ENCODE measurements at places on chromosomes 1 and 21.

DNA sequence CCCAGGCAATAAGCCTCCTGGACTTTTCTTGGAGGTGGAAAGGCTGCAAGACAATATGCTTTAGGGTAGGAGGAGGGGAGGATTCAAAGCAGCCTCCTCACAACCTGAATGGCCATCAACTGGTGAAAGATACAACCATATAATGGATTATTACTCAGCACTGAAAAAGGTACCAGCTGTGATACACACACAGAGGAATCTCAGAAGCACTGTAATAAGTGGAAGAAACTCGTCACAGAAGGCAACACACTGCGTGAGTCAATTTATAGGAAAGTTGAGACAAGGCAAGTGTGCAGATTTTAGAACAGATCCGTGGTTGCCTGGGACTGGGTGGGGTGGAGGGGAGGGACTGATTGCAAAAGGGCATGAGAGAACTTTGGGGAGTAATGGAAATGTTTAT is 64.9 kb upstream of the ZBTB40 start:
- H3K27me3 ChIP-seq: no peaks in the 10 kb centered on the region
- no peak for DNase-seq
- H3K4me1 ChIP-seq: no peaks in the 10 kb centered on the region

- no peak for DNase-seq
- no peaks in the 10 kb centered on the region for H3K36me3 ChIP-seq
- no peaks in the 10 kb centered on the region for H3K27me3 ChIP-seq
- no peak overlapping the region for H3K4me3 ChIP-seq
Observed at GRCh38 chr1:167314671-167315070, 94.0 kb downstream of the POU2F1 start.

DNA sequence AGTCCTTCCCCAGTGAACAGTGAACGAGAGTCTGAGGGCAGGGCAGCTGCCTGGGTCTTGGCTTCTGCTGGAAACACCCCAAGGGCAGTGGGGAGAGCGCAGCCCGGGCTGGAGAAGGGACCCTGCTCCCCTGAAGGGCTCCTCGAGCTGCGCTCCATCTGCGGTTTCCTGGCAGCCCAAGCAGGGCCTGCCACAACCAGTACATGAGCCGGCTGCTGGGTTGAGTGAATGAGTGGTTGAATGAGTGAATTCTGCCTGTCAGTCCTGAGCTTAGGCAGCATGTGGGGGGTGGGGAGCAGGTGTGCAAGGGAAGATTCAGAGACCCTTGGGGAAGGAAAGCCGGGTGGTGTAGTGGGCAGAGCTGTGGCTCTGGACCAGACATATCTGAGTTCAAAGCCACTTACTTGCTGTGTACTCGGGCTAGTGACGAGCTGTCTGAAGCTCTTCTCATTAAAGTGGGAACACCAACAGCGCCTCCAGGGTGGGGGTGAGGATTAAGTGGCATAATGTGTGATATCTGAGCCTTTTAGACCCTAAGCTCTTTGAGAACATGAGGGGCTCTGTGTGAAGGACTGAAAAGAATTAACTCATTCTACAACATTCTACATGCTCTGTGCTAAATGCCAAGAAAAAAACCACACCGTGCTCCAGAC is 3.7 kb downstream of the OPRD1 start:
- H3K36me3 ChIP-seq: no peaks in the 10 kb centered on the region
- H3K4me3 ChIP-seq: no peak overlapping the region
- no peak overlapping the region for H3K27ac ChIP-seq
- H3K27me3 ChIP-seq: no peaks in the 10 kb centered on the region

- H3K36me3 ChIP-seq: no peaks in the 10 kb centered on the region
- no peaks in the 10 kb centered on the region for H3K4me1 ChIP-seq
- no peak for DNase-seq
Observed at GRCh38 chr1:57086154-57086553, 120.3 kb upstream of the C8B start.

GRCh38 chr1:11337580-11338073 is 64.6 kb downstream of the UBIAD1 start:
- peak; percentile 75 for DNase-seq
- H3K4me1 ChIP-seq: peaks cover 13% of the 10 kb centered on the region
- no peak overlapping the region for H3K4me3 ChIP-seq
- H3K27me3 ChIP-seq: no peaks in the 10 kb centered on the region

GRCh38 chr1:42940851-42941639 is 17.6 kb downstream of the SLC2A1 start:
- no peak overlapping the region for H3K27ac ChIP-seq
- DNase-seq: no peak
- H3K4me3 ChIP-seq: no peak overlapping the region

- no peaks in the 10 kb centered on the region for H3K4me1 ChIP-seq
- no peak for DNase-seq
- H3K4me3 ChIP-seq: no peak overlapping the region
- H3K27ac ChIP-seq: no peak overlapping the region
- H3K36me3 ChIP-seq: no peaks in the 10 kb centered on the region
- H3K27me3 ChIP-seq: no peaks in the 10 kb centered on the region
Observed at GRCh38 chr1:233020426-233020825, 70.0 kb downstream of the NTPCR start.

- H3K36me3 ChIP-seq: no peaks in the 10 kb centered on the region
- no peak overlapping the region for H3K27ac ChIP-seq
- no peaks in the 10 kb centered on the region for H3K27me3 ChIP-seq
- DNase-seq: no peak
- no peaks in the 10 kb centered on the region for H3K4me1 ChIP-seq
Observed at GRCh38 chr21:36873513-36873912, 93.0 kb downstream of the HLCS start.

GRCh38 chr21:39913706-39914305 is 46.6 kb downstream of the PCP4 start:
- DNase-seq: no peak
- no peaks in the 10 kb centered on the region for H3K36me3 ChIP-seq
- no peak overlapping the region for H3K27ac ChIP-seq
- no peak overlapping the region for H3K4me3 ChIP-seq

DNA sequence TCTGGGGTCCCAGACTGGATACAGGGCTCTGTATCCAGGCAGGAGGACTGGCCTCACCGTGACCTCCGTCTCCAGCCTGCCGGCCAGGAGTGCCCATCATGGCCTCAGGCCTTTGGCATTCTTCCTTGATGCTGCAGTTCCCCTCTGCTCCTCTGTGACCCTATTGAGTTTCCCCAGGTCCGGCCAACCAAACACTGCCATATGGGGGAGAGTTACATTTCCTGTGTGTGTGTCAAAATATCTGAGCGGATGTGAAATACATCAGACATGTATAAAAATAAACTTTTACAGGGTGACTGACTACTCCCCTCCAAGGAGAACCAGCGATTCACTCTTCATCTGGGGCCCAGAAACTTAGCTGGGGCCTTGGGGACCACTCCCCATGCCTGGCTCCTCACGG is 10.2 kb upstream of the UBL4B start:
- H3K27ac ChIP-seq: no peak overlapping the region
- no peak for DNase-seq
- H3K4me1 ChIP-seq: no peaks in the 10 kb centered on the region
- no peak overlapping the region for H3K4me3 ChIP-seq
- no peaks in the 10 kb centered on the region for H3K27me3 ChIP-seq

GRCh38 chr1:23617084-23617521 is 57.8 kb upstream of the ID3 start:
- DNase-seq: no peak
- H3K36me3 ChIP-seq: no peaks in the 10 kb centered on the region
- no peak overlapping the region for H3K27ac ChIP-seq
- H3K4me3 ChIP-seq: no peak overlapping the region

GRCh38 chr1:165207853-165208515 is 148.5 kb downstream of the LMX1A start:
- no peaks in the 10 kb centered on the region for H3K4me1 ChIP-seq
- DNase-seq: no peak
- H3K4me3 ChIP-seq: no peak overlapping the region
- H3K27ac ChIP-seq: no peak overlapping the region

- H3K4me3 ChIP-seq: no peak overlapping the region
- H3K4me1 ChIP-seq: no peaks in the 10 kb centered on the region
- no peaks in the 10 kb centered on the region for H3K27me3 ChIP-seq
- no peaks in the 10 kb centered on the region for H3K36me3 ChIP-seq
Observed at GRCh38 chr21:25409978-25410377, 197.3 kb downstream of the MRPL39 start.

GRCh38 chr1:44696789-44697345 is 22.4 kb downstream of the ARMH1 start:
- no peaks in the 10 kb centered on the region for H3K27me3 ChIP-seq
- peaks cover 10% of the 10 kb centered on the region for H3K4me1 ChIP-seq
- H3K27ac ChIP-seq: no peak overlapping the region
- H3K36me3 ChIP-seq: no peaks in the 10 kb centered on the region
- no peak overlapping the region for H3K4me3 ChIP-seq

DNA sequence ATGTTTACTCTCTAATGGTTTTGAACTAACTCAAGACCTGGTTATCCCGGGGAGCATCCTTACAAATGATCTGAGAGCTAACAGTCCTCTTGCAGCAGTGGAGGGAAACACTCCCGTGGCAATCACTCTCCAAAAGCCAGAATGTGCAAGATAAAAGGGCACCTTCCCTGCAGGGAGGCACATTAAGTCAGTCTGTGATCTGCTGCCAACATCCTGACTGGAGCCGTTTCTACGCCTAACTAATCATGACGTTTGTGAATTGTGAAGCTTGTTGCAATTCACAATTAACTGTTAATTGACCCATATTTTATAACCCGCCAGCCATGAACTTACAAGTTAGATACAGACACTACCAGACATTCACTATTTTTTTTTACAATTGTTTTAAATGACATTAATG is 52.1 kb upstream of the LGALS8 start:
- H3K27ac ChIP-seq: no peak overlapping the region
- H3K27me3 ChIP-seq: no peaks in the 10 kb centered on the region
- no peak overlapping the region for H3K4me3 ChIP-seq
- H3K36me3 ChIP-seq: no peaks in the 10 kb centered on the region
- H3K4me1 ChIP-seq: no peaks in the 10 kb centered on the region
- DNase-seq: no peak

DNA sequence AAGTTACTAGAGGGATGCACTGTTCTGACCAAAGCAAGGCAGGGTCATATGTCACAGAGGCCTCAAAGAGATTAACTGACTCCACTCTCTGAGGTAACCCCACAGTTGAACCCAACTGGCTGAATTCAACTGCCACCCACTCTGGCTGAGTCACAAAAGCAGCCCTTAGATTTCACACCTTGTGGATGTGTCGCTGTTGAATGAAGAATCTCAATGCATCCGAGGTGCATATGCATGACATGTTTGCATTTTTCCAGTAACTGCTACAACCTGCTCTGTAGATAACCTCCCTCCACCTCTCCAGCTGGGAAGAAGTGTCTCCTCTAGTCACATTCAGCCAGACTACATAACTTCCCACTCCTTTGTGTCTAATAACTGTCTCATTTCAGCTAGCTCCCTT is 27.9 kb upstream of the KIF21B start:
- no peaks in the 10 kb centered on the region for H3K4me1 ChIP-seq
- no peaks in the 10 kb centered on the region for H3K36me3 ChIP-seq
- H3K27ac ChIP-seq: no peak overlapping the region

DNA sequence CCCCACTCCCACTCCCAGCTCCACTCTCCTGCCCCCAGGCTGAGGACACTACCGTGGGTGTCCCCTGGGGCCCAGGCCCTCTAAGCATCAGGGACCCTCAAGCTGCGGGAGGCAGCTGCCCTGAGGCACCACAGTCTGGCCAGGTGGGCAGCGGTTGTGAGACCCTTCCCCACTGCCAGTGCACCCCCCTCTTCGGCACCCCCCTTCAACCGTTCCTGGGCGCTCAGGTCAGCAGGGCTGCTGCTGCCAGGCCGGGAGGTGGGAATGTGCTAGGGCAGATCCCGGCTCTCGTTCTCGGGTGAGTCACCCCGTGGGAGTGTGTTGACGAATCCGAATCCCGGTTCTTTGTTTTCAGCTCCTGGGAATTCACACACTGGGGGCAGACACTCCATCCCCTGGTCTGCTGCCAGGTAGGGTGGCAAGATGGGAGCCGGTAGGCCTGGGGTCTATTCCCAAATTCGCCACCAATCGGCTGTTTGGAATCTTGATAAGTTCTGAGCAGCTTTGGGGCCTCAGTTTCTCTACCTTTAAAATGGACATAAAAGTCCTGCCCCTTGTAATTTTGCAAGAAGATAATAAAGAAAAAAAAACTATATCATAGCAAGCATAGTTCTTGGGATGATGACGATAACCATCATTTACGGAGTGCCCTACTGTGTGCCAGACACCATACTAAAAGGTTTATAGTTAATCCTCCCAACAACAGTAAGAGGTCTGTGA is 28.5 kb upstream of the CASZ1 start:
- no peaks in the 10 kb centered on the region for H3K36me3 ChIP-seq
- no peaks in the 10 kb centered on the region for H3K27me3 ChIP-seq
- no peak overlapping the region for H3K4me3 ChIP-seq
- H3K4me1 ChIP-seq: no peaks in the 10 kb centered on the region

DNA sequence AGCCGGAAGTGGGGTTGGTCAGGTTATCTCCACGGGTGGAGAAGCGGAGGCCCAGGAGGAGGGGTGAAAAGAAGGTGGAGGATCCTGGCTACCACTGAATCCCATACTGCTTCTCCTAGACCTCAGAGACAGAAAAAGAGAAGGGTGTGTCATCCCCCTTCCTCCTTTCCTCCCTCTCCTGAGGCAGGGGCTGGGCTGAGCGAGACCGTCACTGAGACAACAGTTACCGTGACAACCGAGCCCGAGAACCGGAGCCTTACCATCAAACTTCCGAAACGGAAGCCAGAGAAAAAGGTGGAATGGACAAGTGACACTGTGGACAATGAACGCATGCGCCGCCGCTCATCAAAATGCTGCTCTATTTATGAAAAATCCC is 42.1 kb upstream of the NBPF3 start:
- H3K27ac ChIP-seq: no peak overlapping the region
- DNase-seq: peak; percentile 35
- no peaks in the 10 kb centered on the region for H3K36me3 ChIP-seq

- H3K27ac ChIP-seq: no peak overlapping the region
- H3K36me3 ChIP-seq: no peaks in the 10 kb centered on the region
- no peak overlapping the region for H3K4me3 ChIP-seq
- no peaks in the 10 kb centered on the region for H3K27me3 ChIP-seq
Observed at GRCh38 chr1:59805554-59805953, 9.2 kb upstream of the HOOK1 start.

- no peaks in the 10 kb centered on the region for H3K36me3 ChIP-seq
- H3K4me1 ChIP-seq: no peaks in the 10 kb centered on the region
- DNase-seq: no peak
- H3K27ac ChIP-seq: no peak overlapping the region
- no peak overlapping the region for H3K4me3 ChIP-seq
Observed at GRCh38 chr1:113534130-113534817, 144.0 kb downstream of the MAGI3 start.

DNA sequence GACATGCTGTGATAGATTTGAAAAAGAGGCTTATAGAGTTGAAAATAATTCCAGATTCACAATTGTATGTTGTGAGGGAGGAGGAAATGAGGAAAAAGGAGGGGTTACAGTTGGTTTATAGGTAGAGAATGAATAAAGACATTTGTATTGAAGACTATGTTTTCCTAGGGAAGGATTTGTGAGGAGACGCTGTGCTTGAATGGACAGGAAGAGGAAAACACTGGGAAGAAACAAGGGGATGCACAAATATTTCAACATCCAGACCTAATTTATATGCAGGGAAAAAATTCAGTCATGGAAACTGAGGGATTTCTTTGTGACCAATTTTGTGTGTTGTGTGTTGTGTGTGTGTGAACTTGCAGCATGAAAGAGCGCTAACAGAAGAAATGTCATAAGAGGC is 92.6 kb upstream of the B3GALT2 start:
- no peak for DNase-seq
- H3K4me1 ChIP-seq: no peaks in the 10 kb centered on the region
- H3K36me3 ChIP-seq: no peaks in the 10 kb centered on the region
- H3K27ac ChIP-seq: no peak overlapping the region
- H3K4me3 ChIP-seq: no peak overlapping the region

GRCh38 chr21:33657124-33657820 is 15.0 kb downstream of the ITSN1 start:
- H3K4me3 ChIP-seq: peak overlapping the region; percentile 37
- no peak overlapping the region for H3K27ac ChIP-seq
- no peaks in the 10 kb centered on the region for H3K36me3 ChIP-seq
- no peak for DNase-seq
- no peaks in the 10 kb centered on the region for H3K27me3 ChIP-seq
